ENCODE measurements at places on chromosomes 5 and 9.

GRCh38 chr9:116605060-116605459 is 82.0 kb upstream of the TRIM32 start:
- no peak for DNase-seq

- no peak for DNase-seq
These were observed 172.2 kb upstream of the MEF2C start for GRCh38 chr5:89055015-89055694.

DNA sequence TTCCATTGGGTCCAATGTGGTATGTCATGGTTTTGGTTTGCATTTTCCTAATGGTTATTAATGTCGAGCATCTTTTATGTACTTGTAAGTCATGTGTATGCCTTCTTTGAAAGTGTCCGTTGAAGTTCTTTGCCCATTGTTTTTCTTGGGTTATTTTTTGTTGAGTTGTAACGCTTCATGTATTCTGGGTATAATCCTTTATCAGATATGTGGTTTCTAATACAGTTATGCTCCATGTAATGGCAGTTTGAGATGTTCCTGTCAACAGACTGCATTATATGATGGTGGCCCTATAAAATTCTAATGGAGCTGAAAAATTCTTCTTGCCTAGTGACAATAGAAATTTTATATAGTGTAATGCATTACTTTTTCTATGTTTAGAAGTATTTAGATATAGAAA is 17.2 kb downstream of the RIC1 start:
- DNase-seq = no peak

- DNase-seq = no peak
These were observed 371.4 kb upstream of the CDH18 start for GRCh38 chr5:20359377-20359776.

DNA sequence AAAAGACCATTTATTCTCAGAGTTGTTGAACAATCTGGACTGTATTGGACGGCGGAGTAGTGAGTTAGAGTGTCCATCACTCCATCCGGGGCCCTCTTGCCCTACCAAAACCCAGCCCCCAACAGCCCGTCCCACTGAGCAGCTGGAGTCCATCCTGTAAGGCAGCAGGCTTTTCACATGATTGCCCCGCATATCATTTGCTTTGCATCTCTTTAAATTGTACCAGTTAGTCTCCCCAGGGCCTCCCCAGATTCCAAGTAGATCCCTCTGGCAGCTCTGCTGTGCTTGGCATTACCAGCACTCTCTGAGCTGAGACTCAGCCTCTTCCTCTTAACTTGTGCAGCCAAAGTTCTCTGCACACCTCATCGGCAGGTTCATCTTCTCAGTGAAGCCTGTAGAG is 48.6 kb upstream of the ADCY2 start:
- no peak for DNase-seq

- DNase-seq = no peak
These were observed 389.2 kb upstream of the NUDT12 start for GRCh38 chr5:103951776-103952175.

GRCh38 chr5:178553517-178553916 is 36.7 kb downstream of the COL23A1 start:
- DNase-seq = no peak

DNA sequence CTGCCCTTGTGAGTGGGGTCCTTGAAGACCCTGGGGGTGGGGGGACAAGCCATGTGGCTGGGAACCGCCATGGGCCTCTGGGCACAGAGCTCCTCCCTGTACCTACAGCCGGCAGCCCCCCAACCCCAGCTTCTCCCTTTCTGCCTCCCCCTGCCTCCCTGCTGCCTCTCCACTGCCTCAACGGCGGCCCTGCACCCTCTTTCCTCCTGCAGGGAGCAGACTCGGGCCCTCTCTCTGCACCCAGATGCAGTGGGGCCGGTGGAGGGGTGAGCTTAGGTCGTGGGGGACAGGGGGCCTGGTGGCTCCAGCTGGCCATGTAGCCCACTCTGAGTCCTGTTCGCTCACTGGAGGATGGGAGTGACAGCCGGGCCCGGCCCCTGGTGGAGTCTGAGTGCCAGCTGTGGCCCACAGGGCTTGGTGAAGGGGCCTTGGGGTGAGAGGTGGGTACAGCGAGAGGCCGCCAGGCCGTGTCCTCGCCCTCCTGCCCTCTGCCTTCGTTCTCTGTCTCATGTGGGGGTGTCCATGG is 139.3 kb upstream of the COL5A1 start:
- DNase-seq = no peak

DNA sequence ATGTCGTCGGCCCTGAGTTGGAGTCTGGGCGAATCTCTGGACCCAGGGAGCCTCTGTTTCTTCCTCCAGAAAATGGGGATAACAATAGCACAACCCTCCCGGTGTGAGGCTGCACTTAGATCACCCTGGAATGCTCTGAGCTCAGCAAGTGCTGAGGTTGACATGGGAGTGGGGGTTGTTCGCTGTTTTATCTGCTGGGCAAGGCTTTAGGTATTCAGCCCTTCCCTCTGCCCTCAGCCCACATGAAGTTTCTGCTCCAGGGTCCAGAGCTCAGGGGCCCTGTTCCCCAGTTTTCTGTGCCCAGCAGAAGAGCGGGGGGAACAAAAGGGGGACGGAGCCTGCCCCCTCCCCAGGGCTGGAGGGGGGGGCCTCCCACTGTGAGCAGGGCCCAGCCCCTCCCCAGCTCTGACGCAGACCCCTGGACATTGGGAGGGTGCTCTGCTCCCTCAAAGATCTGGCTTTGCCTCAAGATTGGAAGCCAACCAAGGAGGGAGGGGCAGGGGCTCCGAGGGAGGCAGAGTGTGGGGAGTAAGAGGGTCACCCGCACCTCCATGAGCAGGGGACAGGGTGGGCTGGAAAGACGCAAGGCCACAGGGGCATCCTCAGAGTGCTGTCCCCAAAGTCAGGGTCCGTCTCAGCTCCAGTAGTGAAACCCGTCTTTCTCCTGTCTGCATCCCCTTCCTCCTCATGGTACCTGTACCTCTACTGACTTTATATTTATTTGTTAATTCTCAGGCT is 215.6 kb downstream of the C9orf50 start:
- peak; percentile 59 for DNase-seq

DNA sequence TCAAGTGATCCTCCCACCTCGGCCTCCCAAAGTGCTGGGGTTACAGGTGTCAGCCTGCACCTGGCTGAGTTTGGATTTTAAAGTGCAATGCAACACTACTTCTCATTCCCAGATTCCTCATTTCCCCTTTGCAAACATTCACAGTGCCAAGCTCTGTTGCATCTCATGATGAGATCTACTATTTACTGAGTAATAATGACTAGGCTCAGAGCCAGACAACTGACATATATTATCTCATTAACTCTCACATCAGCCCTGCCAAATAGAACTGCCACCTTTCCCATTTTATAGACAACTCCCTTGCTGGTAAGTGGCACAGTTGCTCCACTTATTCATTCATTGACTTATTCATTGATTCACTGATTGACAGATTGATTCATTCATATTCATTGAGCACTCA is 7.0 kb downstream of the PDE6A start:
- no peak for DNase-seq

- peak; percentile 51 for DNase-seq
These were observed 91.9 kb upstream of the RASEF start for GRCh38 chr9:83154821-83155220.

- no peak for DNase-seq
These were observed 54.1 kb upstream of the STK32A start for GRCh38 chr5:147180751-147181150.

GRCh38 chr5:170444181-170444580 is 55.0 kb upstream of the KCNMB1 start:
- DNase-seq = no peak

- no peak for DNase-seq
These were observed 100.2 kb upstream of the ADAMTS16 start for GRCh38 chr5:5039918-5040317.

DNA sequence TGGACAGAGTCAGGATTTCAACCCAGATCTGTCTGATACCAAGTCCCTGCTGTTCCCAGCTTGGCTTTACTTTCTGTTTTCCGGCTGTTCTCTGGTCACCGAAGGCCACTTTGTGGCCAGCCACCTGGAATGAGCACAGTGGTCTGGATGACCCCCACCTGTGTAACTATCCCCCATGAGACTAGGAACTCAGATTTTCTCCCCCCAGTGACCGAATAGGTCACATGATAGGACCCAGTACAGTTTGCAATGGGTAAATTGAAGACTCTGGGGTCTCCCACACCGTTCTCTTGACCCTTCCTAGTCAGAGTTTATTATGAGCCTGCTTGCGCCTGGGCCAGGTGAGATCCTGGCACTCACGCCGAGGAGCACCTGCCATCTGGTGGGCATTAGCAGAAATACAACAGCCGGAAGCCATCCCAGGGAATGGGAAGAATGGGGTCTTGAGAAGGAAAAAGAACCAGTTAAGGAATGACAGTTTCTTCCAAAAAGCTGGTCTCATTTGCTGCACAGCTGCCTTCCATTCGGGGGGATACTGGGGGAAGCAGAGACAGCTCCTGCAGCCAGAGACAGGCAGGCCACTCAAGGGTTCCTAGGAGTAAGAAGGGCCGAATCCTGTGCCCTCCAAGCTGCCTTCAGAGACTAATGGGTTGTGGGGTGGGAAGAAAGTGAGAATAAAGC is 7.1 kb downstream of the PHYHD1 start:
- DNase-seq = no peak

- DNase-seq = no peak
These were observed 323.6 kb downstream of the NTRK2 start for GRCh38 chr9:84993105-84993504.
